ENCODE measurements at places on chromosomes 12 and 14. TPM values are rescaled to one million over a fixed set of nuclear protein-coding genes. Genes with fewer than 3 reads are reported as not detected.

NYNRIN gene
- 17.5 TPM for total RNA-seq

KCNA5 gene
- not detected for total RNA-seq

IGF1 gene
- total RNA-seq, result 2.7 TPM

FLVCR2 gene
- 0.60 TPM for total RNA-seq

HCAR3 gene
- not detected for total RNA-seq

PLBD1 gene
- 0.95 TPM for total RNA-seq

RPGRIP1 gene
- total RNA-seq, result not detected

NTN4 gene
- total RNA-seq, result 48.6 TPM

CCDC38 gene
- total RNA-seq, result not detected

KRT6C gene
- total RNA-seq, result not detected

ZC3H14 gene
- total RNA-seq, result 48.9 TPM

HNRNPC gene
- 581 TPM for total RNA-seq
